ENCODE measurements at places on chromosomes 4 and X.

GRCh38 chr4:161519611-161520010 is 644.2 kb downstream of the FSTL5 start:
- DNase-seq = no peak

DNA sequence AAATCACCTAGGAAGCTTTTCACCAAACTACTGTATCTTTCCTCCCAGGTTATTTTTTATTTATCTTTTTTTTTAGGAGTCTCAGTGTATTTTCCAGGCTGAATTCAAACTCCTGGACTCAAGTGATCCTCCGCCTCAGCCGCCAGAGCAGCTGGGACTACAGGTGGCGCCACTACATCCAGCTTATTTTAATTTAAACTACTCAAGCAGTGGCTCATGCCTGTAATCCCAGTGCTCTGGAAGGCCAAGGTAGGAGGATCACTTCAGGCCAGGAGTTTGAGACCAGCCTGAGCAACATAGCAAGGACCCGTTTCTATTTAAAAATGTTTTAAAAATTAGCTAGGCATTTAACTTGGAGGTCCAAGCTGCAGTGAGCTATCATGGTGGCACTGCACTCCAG is 37.8 kb downstream of the LEF1 start:
- no peak for DNase-seq

DNA sequence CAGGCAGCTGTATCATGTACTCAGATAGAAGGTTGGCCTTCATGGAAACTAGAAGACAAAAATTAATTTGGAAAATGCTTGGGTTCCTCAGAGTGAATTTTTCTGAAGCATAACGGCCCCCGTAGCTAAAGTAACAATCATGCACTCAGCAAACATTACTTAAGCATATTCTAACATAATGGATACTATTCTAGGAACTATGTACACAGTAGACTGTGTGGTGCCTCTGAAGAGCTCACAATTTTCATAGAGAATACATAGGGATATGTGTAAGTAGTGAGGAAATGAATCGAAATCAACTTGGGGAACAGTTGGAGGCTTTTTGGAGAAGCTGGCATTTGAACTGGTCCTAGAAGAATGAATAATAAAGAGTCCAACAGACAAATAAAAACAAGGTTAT is 1045.0 kb downstream of the GLUD2 start:
- no peak for DNase-seq

DNA sequence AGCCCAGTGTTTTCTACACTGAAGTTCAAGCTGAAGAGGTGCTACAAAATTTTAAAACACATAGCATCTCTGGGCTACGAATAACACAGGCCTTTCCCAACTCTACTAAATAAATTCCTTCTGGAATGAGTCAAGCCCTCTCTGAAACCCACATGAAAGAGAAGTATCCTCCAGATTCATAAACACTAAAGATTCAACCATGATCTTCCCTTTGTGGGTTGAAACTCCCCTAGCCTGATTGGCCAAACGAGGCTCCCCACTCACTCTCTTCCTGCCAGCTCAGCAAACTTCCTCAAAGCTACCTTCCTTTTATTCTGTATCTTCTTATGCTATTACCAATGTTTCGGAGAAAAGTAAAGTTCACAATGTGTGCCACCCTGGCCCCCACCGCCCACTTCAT is 95.4 kb downstream of the NKX6-1 start:
- no peak for DNase-seq

DNA sequence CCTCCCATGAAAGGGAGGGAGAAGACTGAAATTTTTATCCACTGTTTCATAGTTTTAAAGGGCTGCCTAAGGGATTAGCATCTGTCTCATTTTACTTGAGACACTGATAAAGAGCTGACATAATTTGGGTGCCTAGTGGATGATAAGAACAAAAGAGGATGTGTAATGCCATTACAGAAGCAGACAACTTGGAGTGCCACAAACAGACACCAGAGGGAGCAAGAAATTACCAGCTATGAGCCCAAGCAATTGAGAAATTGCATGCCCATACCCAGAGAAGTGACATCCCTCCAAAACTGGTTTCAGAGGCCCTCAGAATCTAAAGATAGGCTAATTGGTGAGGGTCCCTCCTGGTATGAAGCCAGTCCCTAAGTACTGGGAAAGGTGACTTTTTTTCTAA is 38.5 kb upstream of the POU3F4 start:
- DNase-seq = no peak

DNA sequence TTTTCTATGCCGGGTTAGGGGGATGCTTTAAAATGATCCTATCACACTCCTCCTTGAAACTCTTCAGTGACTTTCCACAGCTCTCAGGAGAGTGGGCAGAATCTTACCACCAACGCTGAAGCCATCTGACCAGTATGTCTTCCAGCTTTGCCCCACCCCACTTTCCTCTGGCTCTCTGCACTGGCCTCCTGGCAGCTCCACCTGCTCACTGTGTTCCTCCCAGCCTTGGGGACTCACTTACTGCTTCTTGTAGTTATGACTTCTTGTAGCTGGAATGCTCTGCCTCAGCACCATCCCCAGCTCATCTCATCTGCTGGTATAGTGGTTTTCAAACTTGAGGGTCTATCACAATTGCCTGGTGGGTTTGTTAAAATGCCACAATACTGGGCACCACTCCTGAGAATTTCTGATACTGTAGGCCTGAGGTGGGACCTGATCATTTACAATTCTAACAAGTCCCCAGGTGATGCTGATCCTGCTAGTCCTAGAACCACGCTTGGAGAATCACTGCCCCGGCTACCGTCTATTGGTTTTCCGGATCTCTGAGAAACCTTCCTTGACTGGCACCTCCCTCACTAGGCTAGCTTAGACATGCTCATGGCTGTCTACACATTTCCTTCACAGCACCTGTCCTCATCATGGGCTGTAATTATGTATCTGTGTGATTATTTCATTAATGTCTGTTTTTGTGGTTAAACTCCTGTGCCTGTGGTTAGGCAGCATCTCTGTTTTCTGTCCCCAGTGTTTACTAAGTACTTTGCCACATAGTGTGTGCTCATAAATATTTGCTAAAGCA is 152.2 kb downstream of the MGST2 start:
- no peak for DNase-seq

DNA sequence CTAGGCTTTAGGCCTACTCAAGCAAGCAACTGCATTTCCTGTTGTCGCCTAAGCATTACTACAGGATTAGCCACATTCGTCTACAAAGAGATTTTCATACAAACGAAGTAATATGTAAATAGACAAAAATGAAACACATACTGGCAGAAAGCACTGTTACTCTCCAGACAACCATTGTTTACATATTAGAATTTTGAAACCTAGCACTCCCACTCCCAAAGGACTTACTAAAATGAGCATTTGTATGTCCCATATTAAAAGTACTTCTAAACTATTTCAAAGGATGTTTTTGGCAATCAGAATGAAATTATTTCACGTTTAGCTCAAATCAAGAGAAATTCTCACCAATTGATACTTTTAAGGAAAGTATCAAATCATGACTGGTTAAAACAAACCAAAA is 570.8 kb downstream of the PRR32 start:
- DNase-seq = no peak

DNA sequence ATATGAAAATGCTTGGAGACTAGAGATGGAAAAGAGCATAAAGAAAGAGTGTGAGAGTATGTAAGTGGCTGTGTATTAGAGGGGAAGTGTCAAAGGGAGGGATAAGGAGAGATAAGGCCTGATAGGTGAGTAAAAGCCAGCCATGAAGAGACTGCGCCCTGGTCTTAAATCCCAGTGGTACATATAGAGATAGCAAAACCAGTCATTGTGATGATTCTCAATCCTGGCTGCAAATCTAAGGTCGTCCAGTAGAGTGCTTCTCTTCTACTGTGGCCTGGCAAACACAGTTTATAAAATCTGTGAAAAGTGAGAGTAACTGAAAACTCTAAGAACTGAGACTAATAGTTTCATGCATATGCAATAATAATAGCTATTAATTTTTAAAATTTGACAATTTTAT is 86.9 kb downstream of the MAB21L2 start:
- DNase-seq = no peak

DNA sequence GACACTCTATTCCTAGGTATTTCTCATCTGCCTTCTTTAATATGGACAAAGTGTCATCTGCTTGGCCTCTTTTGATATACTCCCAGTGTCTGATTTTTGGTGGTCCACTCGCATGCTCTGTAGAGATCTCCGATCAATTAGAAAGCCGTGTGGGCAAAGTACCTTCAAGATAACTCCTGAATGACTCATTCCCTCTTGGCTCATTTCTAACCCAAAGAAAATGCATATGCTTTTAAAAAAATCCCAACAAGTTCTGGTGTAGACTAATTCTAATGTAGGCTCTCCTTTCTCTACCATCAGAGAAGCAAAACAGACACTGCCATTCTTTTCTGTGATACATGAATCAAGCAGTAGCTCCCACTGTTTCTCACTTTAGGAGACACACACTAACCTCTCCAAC is 714.9 kb upstream of the ADGRL3 start:
- no peak for DNase-seq

DNA sequence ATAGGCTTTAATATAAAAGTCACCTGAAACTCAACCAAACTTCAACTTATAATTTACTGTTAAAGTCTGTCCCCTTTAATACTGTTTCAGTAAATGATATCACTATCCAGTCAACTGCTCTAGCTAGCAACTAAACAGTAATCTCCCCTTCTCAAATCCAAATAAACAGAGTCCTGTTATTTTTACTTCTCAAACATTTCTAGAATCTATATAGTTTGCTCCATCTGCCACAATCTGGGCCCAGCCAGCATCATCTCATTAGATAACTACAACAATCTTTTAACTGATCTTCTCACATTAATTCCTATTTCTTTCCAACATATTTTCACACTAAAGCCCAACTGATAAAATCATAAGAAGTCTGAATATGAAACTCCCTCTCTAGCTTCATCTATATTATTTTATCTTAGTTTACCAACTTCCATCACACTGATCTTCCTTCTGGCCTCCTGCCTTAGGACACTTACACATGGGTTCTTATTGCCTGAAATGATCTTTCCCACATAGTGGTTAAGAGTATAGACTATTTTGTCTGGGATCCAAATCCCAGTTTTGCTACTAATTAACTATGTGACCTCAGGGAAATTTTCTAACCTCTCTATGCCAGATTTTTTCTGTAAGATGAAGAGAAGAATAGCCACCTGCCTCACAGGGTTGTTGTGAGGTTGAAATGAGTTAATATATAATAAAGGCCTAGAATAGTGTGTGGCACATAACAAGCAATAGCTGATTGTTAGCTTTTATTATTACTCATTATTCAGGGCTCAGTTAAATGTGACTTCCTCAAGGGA is 18.6 kb downstream of the TBCK start:
- DNase-seq = no peak
